ENCODE measurements at places on chromosomes 1 and 21. TPM values are rescaled to one million over a fixed set of nuclear protein-coding genes. Genes with fewer than 3 reads are reported as not detected.

- no peak for DNase-seq
Measured at GRCh38 chr1:8015809-8016165, 10.3 kb downstream of the ERRFI1 start.

DNA sequence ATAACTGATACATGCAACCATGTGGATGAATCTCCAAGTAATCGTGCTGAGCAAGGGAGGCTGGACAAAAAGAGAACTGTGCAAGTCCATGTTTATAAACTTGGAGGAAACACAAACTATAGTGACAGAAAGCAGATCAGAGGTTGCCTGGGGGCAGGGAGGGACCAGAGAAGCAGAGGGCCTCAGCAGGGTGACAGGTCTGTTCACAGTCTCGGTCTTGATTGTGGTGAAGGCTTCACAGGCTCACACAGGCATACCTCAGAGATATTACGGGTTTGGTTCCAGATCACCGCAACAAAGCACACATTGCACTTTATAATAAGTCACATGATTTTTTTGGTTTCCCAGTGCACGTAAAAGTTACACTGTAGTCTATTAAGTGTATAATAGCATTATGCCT, 28.5 kb downstream of the ACOT7 start:
- DNase-seq, result no peak

Gene CFAP45
- 1.4 TPM for polyA plus RNA-seq

DNA sequence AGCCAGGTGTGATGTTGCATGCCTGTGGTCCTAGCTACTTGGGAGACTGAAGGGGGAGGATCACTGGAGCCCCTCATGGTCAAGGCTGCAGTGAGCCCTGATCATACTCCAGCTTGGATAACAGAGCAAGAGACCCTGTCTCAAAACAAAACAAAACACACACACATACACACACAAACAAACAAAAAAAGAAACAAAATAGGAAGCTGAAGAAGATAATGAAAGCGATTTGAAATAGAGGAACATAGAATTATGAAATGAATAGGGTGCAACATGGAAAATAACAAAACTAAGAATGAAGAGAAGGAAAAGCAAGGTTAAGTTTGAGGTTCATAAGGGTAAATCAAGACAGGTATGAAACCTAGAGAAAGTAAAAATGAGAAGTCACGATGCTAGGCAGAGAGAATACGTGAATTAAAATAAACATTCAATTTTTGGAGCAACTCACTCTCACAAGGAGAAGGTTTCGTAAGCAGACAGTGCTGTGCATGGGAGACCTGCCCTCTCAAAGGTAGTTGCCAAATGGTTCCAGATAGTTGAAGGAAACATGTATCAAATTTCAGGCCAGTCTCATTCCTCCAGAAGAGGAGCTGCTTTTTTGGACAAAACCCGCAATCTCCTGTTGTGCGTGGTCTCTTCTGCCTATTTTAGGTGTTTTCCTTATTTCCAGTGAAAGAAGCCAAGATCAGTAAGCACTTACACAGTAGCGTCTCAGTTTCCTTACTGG, 3.3 kb downstream of the CD46 start:
- DNase-seq, result no peak

DNA sequence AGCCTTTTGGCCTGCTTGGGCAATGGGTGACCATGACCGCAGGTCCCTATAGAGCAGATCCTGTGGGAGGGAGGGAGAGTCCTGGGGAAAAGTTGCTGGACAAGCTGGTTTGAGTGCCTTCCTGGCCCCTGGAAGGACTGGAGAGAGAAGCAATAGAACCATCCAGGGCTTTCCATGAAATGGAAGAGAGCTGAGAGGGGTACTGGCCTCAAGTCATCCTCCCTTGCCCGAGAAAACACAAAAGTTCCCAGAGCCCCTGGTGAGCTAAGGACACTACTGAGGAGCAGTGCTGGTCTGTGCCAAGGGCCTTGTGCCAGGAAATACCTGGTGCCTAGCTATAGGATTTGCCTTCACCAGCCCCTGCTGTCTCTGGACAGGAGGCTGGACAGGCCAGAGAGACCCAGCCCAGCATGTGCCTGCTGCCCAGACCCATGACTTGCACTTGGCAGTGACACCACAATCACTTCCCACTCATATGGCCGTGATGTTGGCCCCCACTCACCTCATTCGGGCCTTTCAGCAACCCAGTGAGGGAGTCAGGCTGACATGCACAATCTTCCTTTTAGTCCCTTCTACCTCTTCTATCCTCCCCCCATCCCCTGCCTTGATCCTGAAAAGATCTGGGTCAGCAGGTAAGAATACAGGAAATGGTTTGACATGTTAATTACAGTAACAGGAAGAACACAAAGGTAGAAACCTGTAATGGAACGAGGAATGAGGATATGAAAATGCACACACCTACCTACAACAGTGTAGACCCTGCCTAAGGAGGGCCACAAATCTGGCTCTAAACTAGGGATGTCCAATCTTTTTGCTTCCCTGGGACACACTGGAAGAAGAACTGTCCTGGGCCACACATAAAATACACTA, 7.0 kb downstream of the SH3BP5L start:
- no peak for DNase-seq

GRCh38 chr1:5977494-5978444, 14.5 kb downstream of the NPHP4 start:
- DNase-seq, result no peak
